Muscle of leg (tissue), 16 donors: ENCODE measurements at places on chromosomes 11 and 22.

GRCh38 chr11:109972181-109972715 lies 120.9 kb upstream of the ZC3H12C start:
- DNase-seq, result peak; percentile 78

DNA sequence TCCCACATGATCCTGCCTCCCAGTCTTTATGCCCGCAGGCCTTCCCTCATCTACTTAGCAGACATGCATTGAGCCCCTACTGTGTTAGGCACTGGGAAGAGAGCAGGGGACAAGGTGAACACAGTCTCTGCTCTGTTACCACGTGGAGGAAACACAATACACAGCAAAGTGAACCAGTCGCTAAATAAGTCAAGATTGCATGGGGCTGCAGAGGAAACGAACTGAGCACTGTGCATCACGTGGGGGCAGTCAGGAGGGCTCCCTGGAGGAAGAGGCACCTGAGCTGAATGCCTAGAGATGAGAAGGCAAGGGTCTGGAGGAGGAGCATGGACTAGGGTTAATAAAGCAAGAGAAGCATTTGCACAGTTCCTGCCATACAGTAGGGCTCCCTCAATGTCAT lies 102.7 kb downstream of the MN1 start:
- DNase-seq, result no peak

DNA sequence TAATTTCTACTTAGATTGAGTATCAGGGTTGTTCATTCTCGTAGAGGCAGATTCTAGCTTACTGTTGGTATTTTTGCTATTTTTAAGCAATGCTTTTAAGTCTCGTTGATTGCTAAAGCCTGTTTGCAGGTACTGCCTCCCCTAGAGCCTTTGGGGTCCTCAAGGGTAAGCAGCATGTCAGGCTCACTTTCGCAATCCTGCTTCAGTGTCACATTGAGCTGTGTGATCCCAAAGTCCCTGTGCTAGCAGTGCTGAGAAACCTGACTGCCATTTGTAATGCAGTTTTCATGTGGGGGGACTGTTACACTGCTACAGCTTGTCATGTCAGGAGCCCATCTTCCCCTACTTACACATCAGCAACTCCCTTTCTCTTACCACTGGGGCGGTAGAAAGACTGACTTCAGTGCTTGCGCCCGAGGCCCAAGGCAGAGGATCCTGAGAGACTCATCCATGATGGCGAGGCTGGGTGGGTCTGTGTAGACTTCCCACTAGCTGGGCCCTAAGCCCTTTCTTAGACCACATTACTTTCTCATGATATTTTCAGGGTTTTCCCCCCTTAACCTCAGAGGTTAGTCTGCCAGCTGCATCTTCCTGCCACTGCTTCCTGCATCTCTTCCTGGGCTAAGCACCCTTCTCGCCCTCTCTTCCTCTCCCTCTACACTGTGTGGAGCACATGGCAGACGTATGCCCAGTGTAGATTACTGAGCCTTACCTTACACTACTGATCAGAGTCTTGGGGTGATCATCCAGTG lies 40.8 kb upstream of the ST14 start:
- no peak for DNase-seq

DNA sequence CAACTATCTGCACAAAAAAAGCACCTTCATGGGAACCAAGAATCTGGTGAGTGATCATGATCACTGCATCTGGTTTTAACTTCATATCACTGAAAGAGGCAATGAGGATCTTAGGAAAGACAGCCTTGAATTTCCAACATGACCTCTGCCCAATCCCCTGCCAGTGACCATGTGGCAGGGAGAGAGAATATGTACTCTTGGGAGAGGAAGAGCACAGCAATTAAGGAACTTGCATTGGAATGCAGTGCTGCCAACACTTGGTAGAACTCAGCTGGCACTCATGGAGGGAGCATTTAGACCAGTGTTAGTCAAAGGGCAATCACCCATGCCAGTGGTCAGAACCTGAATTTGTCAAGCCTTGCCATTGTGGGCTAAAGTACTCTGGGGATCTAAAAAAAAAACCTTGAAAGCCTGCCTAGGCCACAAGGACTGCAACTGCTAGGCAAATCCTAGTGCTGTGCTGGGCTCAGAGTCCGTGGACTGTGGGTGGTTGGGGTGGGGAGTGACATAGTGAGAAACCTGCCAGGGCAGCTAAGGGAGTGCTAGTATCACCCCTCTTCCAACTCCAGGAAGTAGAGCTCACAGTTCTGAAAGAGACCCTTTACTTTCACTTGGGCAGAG lies 23.1 kb downstream of the JRKL start:
- DNase-seq, result no peak

- DNase-seq, result no peak
Observed at GRCh38 chr11:82830746-82831145, 69.5 kb downstream of the PRCP start.

GRCh38 chr11:44006917-44007361 lies 40.8 kb upstream of the ACCSL start:
- DNase-seq, result peak; percentile 36

DNA sequence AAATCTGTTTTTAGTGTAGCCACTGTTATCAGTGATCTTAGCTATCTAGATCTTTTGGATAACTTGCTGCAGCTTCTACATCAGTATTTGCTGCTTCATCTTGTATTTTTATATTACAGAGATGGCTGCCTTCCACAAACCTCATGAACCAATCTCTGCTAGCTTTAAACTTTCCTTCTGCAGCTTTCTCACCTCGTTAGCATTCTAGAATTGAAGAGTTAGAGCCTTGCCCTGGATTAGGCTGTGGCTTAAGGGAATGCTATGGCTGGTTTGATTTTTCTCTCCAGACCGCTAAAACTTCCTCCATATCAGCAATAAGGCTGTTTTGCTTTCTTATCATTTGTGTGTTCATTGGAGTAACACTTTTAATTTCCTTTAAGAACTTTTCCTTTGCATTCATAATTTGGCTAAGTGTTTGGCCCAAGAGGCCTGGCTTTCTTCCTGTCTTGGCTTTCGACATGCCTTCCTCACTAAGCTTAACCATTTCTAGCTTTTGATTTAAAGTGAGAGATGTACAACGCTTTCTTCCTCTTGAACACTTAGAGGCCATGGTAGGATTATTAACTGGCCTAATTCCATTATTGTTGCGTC lies 51.9 kb downstream of the LDLRAD3 start:
- DNase-seq, result peak; percentile 63

DNA sequence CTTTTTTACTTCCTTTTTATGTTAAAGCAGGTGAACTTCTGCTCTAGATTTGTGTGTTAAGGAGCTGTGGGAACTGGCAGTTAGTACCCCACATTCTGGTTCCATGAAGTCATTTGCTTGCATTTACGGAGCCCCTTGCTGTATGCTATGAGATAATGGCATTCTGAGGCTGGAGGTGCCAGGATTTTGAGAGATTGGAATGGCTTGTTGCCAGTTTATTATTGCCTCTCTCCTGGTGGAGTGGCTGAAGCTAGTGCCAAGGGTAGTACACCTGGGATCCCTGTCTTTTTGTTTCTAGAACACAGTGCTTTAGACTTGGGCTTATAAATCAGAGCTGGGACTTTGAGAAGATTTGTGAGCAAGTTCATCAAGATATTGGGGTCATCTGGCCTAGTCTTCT lies 73.8 kb downstream of the STIM1 start:
- DNase-seq, result no peak

DNA sequence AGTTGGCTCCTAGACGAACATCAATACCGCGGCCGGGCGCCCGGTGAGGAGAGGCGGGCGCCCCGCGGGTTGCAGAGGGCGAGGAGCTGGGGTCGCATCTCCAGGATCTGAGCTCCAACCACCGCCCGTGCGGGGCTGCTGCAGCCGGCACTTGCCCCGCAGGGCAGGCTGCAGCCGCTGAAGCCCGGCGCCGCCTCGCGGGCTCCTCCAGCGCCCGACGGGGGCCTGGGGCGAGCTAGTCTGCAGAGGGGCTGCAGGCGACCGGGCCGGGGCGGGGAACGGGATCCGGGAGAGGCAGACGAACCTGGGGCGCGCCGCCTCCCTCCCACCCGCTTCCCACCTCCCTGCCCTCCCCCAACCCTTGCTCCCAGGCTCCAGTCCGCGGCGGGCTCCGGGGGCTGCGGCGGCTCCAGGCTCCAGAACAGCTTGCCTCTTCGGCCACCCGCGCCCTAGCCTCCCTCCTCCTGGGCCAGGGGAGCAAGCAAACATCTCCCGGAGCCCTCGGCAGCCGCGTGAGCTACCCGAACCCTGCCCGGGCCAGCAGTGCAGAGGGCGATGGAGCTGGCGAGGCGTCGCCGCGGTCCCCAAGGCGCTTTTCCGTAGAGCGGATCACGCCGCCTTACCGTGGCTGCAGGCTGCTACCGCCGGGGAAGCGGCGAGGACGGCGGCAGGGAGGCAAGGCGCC lies 802 bp downstream of the TENM4 start:
- peak; percentile 55 for DNase-seq

- peak; percentile 42 for DNase-seq
Observed at GRCh38 chr11:106733635-106734034, 284.6 kb downstream of the GUCY1A2 start.

GRCh38 chr22:33000342-33001280 lies 57.6 kb downstream of the SYN3 start:
- DNase-seq, result peak; percentile 74

- DNase-seq, result no peak
Observed at GRCh38 chr11:3641701-3642070, at the start of gene ART5. Gene ART5 (minus strand): TSS chr11:3641992. CDS start chr11:3641862, 130 bp downstream.

GRCh38 chr11:12625438-12626071 lies 48.7 kb upstream of the TEAD1 start:
- no peak for DNase-seq

DNA sequence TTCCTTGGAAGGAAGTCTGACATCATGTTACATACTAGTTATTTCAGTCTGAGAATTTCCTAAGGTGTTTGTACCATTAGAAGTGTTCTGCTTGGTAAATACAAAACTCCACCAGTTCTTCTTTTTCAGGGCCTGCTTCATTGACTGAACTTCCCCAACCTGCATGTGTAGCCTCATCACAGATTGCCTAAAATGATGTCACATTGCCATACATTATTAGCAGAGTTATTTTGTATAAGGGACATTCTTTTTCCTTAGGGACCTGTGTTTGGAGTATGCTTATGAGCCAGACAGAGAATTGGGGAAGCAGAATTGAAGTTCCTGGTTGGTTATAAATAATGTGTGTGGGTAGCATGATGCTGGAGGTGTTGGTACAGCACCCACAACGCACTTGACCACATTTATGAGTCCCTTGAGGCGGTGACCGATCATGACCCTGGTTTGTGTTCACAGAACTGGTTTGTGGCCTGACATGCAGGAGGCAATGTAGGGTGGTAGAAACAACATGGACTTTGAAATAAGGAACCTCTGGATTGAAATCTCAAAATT lies 16.4 kb upstream of the MMP7 start:
- DNase-seq, result no peak

- DNase-seq, result no peak
Observed at GRCh38 chr22:25645266-25645665, 80.8 kb downstream of the GRK3 start.

DNA sequence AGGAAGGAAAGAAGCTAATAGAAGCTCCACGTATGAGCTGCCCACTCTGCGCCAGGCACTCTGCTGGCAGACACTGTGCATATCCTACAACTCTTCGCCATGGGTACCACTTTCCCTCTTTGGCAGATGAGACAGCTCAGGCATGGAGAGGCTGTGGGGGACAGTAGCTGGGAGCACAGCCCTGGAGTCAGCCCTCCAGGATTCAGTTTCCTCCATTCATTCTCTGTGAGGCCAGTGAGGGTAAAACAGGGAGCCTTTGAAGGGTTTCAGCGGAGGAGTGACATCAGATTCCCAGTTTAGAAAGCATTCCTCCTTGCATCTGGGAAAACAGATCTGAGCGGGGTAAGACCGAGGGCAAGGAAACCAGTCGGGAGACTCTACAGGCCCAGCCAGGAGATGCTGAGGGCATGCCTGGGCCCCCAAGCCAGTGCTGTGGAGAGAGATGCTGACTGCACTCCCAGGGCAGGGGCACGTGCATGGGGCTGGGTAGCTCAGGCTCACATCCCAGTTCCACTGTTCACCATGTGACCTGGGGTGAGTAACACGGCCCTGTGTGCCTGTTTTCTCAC lies 58.3 kb upstream of the EMID1 start:
- peak; percentile 59 for DNase-seq

- no peak for DNase-seq
Observed at GRCh38 chr11:1198561-1199240, 24.2 kb upstream of the MUC5B start.

GRCh38 chr11:130177782-130178181 lies 18.2 kb downstream of the ST14 start:
- DNase-seq, result peak; percentile 26

DNA sequence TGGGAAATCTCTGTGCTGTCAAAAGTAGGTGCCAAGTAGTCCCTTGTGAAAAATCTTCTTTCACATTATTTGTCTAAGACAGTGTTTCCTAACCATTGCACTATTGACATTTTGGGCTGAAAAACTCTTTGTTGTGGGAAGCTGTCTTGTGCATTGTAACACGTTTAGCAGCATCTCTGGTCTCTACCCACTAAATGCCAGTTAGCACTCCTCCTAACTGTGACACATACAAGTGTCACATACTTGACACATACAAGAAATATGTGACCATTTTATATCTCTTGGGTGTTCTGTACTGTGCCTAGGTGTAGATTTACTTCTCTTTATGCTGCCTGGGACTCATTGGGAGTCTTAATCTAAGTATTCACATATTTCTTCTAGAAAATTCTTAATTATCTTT lies 57.8 kb downstream of the NXPE1 start:
- DNase-seq, result no peak

GRCh38 chr11:123174196-123175183 lies 20.6 kb downstream of the CLMP start:
- DNase-seq, result peak; percentile 93

DNA sequence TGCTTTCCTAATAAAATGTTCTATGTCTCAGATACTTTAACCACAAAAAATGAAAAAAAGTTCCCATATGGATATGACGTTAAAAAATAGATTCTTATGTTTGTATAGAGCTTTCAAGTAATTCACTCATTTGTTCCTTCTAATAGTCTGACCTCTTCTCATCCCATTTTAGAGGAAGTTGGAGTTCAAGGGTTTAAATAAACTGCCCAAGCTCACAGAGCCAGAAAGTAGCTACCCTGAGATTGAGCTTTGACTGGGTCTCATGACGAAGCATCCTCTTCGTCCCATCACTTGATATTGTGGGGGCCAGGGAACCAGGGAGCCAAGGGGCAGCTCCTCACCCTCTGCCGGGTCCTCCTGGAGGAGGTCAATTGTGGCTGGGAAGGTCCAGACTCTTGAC lies 116.3 kb downstream of the CCDC81 start:
- no peak for DNase-seq

GRCh38 chr11:2393111-2393868 lies 7.3 kb upstream of the TSSC4 start:
- no peak for DNase-seq
